PC-3 (cell line): ENCODE measurements at places on chromosomes 11 and 22. TPM values are rescaled to one million over a fixed set of nuclear protein-coding genes. Genes with fewer than 3 reads are reported as not detected.

DNA sequence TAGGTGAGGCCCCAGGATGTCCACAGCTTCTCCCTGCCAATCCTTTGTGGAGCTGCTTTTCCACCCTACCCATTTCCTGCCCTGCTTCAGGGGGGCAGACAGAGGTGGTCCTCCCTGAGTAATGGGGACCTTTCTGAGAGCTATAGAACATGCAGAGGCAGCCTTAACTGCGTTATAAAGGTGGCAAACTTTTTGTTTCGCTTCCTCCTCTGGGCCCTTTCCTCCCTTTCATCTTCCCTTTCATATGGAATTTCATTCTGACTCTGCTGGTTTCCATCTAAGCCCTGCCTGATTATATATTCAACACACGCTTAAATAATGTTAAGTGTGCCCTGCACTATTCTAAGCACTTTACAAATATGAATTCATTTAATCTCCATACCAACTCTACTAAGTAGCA, 169.3 kb upstream of the E2F8 start:
- DNase-seq: no peak

- no peak for DNase-seq
Observed at GRCh38 chr11:128929468-128929867, 13.2 kb downstream of the TP53AIP1 start.

GRCh38 chr22:30685178-30685577, 9.5 kb upstream of the OSBP2 start:
- DNase-seq: no peak

GRCh38 chr11:97860237-97860636, 1160.5 kb upstream of the CNTN5 start:
- no peak for DNase-seq

DNA sequence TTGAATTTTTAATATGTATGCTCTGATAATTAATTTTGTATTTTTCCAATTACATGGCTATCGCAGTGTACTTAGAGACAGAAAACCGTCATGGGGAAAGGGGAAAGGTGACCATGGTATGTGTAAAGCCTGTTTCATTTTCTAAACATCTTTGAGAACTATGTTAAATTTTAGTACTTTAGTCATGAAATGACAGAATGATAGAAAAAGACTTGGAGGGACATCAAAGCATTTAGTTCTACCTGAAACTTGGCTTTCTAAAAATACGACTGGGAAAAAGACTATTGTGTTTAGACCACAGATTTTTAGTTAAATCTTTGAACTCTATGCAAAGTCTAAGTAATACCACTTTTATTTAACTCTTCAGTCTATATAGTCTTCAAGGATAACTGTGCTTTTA, 54.1 kb downstream of the MAML2 start:
- no peak for DNase-seq

DNA sequence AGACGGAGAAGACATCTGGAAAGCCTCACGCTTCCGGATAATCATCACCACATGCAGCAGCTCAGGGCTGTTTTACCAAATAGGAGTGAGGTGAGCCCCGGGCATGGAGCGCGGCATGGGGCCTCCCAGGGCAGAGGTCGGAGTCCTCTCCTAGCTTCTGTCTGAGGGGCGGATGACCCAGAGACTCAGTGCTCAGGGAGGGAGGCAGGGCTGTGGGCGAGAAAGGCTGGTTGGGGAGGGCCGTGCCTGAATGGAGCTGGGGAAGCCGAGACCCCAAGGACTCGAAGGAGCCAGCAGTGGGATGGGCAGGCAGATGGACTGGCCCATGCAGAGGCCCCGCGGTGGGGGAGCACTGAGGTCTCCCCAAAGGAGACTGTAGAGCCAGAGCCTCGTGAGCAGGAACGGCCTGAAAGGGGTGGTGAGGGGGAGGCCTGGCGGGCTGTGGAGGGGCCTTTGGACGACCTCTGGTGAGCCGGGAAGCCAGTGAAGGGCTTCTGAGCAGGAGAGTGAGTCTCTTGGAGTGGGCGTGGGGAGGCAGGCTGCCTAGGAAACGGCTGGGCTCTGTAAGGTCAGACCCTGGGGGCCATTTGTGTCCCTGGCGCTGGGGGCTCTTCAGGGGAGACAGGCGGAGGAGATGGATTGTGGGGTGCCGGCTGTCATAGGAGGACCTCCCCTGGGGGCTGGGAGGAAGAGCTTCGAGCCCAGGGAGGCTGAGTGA, 24.7 kb upstream of the PANX2 start:
- no peak for DNase-seq

DNA sequence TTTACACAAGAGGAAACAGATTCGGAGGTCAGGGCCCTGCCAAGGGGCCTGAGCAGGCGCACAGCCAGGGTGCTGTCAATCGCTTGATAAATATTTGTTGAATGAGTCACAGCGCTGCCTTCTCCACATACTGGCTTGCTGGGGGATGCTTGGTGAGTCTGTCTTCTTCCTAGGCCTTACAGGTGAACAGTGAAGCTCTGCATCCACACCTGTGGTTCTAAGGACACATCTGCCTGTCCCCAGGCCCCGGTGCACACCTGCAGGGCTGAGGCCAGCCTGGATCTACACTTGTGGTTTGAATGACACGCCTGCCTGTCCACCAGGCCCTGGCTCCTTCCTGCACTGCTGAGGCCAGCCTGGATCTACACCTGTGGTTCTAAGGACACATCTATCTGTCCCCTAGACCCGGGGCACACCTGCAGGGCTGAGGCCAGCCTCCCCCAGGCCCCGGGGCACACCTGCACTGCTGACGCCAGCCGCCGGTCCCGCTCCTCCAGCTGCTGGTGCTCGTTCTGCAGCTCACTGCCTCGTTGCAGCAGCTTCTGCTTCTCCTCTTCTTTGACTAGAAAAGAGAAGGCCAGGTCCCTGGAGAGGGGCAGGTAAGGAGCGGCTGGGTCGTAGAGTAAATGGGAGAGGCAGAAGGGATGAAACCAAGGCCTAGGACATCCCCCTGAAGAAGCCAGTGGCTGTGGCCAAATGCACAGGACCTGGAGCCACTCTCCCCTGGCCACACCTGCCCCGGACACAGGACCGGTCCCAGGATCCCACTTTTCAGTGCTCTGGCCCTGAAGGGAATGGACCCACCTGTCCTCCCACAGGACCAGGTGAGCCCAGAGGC, 124.6 kb downstream of the PHF21B start:
- peak; percentile 80 for DNase-seq

DNA sequence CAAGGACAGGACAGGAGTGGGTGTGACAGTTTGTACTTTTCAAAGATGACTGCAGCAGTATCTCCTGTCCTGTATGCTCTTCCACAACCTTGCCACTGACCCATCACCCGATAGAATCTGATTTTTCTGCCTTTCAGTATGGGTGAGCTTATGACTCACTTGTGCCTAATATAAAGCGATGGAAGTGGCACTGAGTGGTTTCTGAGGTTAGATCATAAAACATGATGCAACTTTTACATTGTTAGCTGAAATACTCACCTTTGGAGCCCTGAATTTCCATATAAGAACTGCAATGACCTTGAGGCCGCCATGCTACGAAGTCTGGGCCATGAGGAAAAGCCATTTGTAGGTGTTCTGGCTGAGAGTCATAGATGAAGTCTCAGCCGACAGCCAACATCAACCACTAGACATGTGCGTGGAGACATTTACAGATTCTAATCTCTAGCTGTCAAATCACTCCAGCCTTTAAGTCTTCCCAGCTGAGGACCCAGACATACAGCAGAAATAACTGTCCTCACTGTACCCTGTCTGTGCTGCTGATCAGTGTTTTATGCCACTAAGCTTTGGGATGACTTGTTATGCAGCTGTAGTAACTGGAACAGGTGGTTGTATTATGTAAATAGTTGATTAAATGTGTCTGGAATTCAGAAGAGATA, 105.9 kb upstream of the ARHGAP20 start:
- peak; percentile 47 for DNase-seq

DNA sequence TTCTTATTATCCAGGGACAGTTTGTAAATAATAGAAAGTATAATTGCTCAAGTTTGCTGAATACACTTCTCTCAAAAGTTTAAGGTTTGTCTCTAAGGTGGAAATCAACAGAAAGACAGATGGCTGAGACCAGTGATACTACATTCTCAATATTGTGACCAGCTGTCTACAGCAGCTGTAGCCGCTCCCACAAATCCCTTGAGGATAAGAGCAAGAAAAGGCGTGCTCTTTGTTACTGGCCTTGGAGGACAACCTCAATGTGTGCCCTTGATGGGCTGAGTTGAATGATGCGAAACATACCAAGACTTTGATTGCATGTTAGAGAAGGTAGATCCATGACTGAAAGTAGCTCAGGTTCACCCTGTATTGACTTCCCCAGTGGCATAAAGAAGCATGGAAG, 6.1 kb downstream of the OR6M1 start:
- no peak for DNase-seq

DNA sequence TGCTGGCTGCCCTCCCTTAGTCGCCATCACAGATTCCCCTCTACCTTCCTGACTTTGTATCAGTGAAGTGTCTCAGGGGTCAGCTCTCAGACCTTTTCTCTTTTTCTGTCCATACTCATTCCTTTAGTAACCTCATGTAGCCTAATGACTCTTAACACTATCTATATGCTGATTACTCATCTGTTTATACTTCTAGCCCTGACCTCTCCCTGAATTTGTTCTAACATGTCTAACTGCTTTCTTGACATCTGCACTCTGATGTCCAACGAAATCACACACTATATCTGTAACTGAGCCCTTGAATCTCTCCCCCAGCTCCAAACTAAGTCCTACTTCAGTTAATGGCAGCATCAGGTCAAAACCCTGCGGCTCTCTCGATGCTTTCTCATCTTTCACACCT, 135.8 kb upstream of the TIMP3 start:
- no peak for DNase-seq

DNA sequence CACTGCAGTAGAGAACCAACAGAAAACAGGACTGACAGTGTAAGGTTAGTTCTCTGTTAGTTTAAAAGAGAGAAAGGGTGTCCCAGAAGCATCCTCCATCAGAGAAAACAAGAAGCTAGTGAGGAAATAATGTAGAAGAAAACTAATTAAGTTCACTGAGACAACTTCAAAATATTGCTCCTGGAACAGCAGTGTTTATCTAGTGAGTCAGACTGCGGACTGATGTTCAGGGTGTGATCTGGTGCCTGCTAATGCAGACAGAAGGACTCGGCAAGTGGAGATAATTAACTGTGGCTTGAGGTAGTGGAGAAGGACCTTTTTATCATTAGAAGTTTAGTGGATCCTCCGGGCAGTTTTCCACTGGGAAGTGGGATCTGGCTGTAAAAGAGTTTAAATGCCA, 55.4 kb downstream of the CDON start:
- DNase-seq: peak; percentile 67

DNA sequence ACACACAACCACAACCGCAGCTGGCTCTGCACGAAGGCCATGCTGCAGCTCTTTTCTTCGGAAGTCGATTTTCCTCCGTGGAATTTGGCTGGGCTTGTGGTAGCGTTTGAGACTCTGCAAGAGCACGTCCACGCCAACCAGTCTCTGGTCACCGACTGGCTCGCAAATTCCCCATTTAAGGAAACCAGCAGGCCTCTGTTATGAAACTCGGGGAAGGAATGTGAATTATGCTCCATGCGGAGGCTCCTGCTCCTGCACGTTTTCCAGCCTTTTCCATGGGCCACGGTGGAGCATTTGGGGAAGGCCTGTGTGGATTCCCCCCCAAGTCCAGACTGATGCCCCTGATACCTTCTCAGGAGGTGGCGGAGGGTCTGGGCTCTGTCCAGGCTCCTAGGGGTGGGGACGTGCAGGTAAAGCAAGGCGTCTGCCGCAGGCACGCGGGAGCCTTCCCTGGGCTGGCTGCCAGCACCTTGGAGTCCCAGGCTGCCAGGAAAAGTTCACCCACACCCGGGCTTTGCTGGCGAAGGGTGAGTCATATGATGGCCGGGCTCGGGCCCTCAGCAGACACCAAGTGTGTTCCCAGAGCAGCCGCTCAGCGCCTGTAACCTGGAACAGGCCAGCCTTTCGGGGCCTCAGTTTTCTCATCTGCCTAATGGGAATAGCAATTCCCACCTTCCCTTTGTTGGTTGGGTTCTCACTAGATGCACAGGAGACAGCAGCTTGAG, 41.9 kb downstream of the LRP5 start:
- DNase-seq: peak; percentile 98

DNA sequence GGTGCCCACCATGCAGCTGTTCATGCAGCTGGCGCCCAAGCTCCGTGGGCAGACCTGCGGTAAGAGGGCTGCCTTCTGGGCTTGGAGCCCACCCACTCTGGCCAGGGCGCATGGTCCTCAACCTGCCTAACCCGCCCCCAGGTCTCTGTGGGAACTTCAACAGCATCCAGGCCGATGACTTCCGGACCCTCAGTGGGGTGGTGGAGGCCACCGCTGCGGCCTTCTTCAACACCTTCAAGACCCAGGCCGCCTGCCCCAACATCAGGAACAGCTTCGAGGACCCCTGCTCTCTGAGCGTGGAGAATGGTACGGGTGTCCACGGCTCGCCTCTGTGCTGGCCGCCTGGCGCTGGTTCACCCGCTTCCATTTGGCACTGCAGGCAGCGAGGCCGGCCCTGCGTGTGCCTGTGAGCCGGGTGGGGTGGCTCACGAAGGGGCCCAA, 11.0 kb downstream of the MUC5AC start:
- no peak for DNase-seq

GRCh38 chr22:46774253-46774979, 12.0 kb downstream of the TBC1D22A start:
- no peak for DNase-seq

DNA sequence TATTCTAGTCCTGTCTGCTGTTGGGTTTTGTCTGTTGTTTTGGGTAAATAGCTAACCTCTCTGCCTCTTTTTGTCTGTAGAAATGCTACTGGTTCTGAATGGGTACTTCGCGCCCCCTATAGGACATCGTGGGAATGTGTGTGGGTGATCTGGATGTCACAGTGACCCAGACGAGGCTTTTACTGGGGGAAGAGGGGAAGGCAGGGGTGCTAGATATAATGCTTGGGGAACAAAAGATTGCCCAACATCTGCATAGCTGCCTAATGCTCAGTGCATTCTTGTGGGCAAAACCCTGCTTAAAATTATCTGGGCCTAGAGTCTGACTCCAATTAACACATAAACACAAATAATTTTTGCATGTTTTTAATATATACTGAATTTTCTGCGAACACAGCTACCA, 57.7 kb downstream of the BMAL1 start:
- DNase-seq: peak; percentile 67

GRCh38 chr11:62143727-62144126, 19.9 kb downstream of the INCENP start:
- no peak for DNase-seq

GRCh38 chr11:13947379-13947778, 15.1 kb upstream of the SPON1 start:
- no peak for DNase-seq

DNA sequence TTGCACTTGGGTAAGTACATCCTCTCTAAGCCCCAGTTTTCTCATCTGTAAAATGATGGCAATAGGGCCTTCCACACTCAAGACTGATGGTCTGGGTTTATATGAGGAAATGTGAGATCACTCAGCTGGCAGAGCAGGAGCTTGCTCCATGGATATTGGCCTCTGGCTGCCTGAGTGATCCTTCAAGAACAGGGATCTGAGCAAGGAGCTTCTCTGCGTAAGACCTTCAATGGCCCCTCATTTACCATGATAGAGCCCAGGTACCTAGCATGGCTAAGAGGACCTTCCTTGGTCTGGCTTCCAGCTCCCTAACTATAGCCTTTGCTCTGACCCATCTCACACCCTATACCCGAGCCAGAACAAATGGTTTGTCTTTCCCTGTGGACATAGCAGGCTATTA, 5.5 kb downstream of the ROBO4 start:
- DNase-seq: no peak

GRCh38 chr22:44942979-44943700, 66.7 kb downstream of the PHF21B start:
- no peak for DNase-seq

The PHOX2A gene
- not detected in 2 replicates for total RNA-seq

The TRIM29 gene
- total RNA-seq: 31.8 and 38.5 TPM in 2 replicates

The OR6A2 gene
- total RNA-seq: 0.06 and 0.07 TPM in 2 replicates

The SUSD2 gene
- total RNA-seq: 1.3 and 1.6 TPM in 2 replicates

The PDE2A gene
- 2.6 and 2.7 TPM in 2 replicates for total RNA-seq

The LMO2 gene
- total RNA-seq: 0.23 and 0.51 TPM in 2 replicates
